Right lung (tissue), 10 donors: ENCODE measurements at places on chromosomes 7 and 10. TPM values are rescaled to one million over a fixed set of nuclear protein-coding genes. Genes with fewer than 3 reads are reported as not detected.

The FRMPD2 gene
- 1.6 TPM for polyA plus RNA-seq

The DEPP1 gene
- 25.4 TPM for polyA plus RNA-seq

The CDK6 gene
- polyA plus RNA-seq, result 44.6 TPM

The SFRP4 gene
- 0.54 TPM for polyA plus RNA-seq

The CCDC71L gene
- polyA plus RNA-seq, result 6.8 TPM

The RINT1 gene
- 32.9 TPM for polyA plus RNA-seq

The CYP3A5 gene
- 25.8 TPM for polyA plus RNA-seq

The MAGI2 gene
- 6.3 TPM for polyA plus RNA-seq

The MYO1G gene
- 1.2 TPM for polyA plus RNA-seq

The NKX1-2 gene
- not detected for polyA plus RNA-seq

The OR2A42 gene
- 2.4 TPM for polyA plus RNA-seq

The FANK1 gene
- polyA plus RNA-seq, result 6.2 TPM

The NPSR1 gene
- polyA plus RNA-seq, result not detected

The FAM25A gene
- not detected for polyA plus RNA-seq
